ENCODE measurements at places on chromosomes 3 and 15.

DNA sequence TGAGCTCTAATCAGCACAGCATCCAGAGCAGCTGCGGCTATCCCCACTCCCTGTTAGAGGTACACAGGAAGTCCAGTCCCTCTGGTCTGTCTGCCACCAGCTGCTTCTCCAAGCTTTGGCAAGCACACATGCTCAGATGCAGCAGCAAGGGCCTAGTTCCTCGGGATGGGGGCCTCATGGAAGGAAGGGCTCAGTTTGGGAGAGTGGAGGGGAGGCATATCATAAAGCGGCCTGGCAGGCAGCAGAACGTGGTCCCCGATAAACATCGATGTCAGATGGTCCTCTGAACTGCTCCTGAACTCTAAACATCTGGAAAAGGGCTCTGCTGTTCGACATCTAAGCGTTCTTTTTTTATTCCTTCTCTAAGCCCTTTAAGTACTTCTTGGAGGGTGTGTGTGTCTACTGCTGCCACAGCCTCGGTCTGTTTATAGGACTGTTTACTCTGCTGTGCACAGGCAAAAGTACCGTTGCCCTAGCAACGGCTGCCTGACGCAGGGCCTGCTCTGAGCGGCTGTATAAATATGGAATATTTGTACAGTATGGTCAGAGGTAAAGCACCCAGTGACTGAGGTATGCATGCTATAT lies 74.6 kb downstream of the PRICKLE2 start:
- DNase-seq: no peak

- DNase-seq: no peak
These were observed 36.2 kb downstream of the GTF2E1 start for GRCh38 chr3:120778776-120779175.

GRCh38 chr3:138824114-138824506 lies 10.6 kb downstream of the PIK3CB start:
- DNase-seq: no peak

DNA sequence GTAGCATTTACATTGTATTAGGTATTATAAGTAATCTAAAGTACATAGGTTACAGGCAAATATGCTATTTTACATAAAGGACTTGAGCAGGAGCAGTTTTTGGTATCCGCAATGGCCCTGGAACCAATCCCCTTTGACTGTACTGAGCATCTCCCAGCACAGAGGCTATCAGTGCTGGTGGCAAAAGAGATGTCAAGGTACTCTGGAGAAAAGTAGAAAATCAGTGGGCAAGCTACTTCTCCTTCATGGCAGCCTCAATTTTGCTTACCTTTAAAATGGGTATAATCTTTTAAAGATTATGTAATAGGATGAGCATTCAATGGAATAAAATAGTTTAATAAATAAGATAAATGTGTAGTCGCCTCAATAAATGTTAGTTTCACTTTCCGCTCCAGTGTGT lies 56.7 kb upstream of the LMCD1 start:
- DNase-seq: no peak

DNA sequence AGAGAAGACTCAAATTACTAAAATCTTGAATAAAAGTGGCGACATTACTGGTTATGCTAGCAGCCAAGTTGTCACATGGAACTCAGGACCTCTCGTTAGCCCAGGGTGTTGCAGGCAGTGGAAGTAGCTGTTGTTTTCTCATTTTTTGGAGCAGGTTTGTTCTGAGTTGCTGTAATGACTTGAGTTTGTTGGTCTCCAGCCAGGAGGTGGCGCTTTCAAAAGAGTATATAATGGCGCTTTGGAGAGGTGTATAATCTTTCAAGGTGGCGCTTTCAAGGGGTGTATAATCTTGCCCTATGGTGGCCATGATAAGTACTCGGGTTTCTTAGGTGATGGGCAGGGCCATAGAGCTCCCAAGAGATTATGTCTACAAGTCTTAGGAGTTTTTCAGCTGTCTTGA lies 632.7 kb downstream of the NTRK3 start:
- no peak for DNase-seq

DNA sequence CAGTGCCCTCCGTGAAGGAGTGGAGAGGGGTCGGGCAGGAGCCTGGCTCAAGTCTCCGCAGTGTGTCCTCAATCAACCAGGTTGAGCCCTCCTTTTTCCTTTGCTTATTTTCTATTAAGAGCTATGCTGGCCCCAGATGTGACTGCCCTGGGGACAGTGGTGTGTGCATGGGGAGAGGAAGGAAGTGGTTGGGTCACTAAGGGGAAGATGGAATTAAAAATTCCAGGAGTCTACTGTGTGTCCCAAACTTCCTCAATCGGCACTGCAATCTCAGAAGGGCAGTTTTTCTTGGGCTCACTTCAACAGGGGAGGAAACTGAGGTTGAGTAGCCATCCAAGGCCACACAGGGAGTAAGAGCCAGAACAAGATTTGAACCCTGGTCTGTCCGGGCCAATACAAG lies 13.7 kb upstream of the GRIP2 start:
- no peak for DNase-seq

DNA sequence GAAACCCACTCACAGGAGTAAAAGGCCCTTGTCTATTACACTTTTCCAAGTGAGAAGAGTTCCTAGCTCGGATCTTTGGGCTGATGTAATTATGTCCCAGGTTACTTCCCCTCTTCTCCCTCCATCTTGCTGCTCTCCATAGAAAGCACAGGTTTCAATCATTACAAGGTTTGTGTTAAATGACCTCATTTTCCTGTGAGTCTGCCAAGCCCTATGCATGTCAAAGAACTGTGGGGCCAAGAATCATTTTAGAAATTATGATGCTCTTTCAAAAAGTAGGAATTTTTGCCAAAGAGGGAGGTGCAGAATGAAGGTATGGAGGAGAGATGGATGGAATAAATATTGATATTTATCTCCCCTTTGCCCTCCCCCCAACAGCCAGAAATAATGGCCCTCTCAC lies 129.3 kb upstream of the TPM1 start:
- DNase-seq: no peak

DNA sequence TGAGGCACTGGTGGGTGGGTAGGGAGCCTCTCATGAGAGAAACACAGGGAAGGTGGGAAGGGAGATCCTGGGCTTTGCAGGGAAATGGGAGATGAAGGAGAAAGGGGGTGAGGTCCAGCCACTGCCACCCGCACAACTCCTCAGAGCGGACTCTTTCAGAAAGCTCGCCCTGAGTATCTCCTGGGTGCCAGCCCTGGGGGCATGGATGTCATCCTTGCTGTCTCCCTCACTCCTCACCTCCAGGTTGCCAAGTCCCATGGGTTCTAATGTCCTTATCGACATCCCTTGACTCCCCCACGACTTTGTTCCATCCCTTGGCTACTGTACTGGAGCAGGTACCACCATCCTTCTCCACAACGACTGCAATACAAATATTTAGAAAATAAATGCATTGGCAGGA lies 40.9 kb downstream of the SYNM start:
- no peak for DNase-seq

DNA sequence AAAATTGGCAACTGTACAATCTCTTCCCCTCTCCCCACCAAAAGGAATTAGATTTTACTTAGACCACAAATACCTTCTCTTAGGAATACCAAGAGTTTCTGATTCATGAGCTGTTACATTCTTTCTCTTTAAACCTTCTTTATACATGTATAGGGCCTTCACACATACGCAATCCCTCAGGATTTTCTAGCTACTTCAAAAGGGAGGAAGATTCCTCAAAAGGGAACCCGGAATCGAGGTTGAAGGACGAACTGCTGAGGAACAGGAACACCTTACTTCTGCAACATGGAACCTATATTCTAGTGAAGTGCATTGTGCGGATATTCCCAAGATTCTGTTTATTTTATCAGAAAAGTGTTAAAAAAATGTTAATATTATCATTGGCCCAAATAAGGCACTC lies 52.3 kb downstream of the GABRB3 start:
- DNase-seq: no peak

GRCh38 chr3:46135475-46135874 lies 72.6 kb downstream of the CCR1 start:
- DNase-seq: no peak

GRCh38 chr15:25799906-25800700 lies 63.0 kb downstream of the ATP10A start:
- no peak for DNase-seq

DNA sequence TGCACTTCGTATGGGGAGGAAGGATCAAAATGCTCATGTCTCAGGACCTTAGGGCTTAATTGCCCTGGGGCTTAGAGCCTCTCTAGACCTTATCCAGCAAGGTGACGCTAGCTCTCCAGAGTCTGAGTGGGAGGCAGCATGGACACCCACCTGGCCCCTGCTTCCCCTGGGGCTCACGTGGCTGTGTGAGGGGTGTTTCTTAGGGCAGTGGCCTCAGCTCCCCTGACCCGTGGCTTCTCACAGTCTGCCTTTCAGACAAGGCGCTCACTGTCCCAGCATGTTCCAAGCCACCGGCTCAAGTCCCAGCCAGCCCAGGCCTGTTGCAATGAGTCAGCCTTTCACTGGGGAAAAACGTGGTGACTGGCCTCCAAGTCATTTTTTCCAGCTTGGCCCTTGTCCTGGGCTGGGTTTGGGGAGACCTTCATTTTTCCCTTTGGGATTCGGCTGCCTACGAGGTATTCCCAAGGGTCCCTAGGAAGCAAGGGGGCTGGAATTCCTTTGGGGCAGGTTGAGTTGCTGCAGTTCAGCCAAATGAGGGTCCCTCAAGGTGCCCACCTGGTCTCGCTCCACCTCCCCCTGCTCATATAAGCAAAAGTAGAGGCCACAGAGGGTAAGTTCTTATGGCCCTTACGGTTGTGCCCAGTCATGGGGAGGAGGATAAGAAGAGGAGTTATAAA lies 15.7 kb downstream of the BHLHE40 start:
- no peak for DNase-seq

GRCh38 chr3:157471064-157471463 lies 32.2 kb downstream of the VEPH1 start:
- no peak for DNase-seq

DNA sequence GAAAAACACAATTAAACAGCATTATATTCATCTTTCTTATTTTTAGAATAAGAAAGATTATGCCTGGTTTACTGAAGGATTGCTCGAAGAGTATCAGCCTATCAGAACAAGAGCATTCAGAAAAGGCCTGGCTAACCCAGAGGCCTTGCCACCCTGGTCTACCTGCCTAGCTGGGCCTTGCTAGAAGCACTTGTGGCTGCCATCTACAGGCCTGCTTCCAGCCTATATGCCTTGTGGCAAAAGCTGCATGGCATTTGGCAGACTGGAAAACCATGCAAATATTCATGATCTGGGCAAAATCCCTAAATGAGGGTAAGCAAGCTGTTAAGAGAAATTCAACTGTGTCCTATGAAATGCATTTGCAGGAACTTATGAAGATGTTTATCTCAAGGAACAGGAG lies 9.3 kb upstream of the ATP13A4 start:
- no peak for DNase-seq

- no peak for DNase-seq
These were observed 16.1 kb downstream of the LYSMD2 start for GRCh38 chr15:51721199-51721960.

DNA sequence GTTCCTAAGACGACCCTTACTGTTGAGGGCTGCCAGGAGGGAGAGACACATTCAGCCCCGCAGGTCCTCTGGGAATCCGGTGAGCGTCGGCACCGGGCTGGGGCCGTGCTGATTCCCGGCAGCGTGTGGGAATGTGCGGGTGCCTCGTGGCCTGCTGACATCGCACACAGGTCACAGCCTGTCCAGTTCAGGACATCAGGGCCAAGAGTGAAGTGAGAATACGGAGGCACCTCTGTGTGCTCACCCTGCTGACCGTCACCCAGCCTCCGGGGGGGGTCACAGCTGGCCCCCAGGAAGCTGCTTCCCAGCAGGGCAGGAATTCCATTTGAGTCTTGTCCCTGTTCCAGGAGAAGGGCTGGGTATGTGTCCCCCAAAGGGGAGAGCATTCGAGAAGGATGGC lies 53.6 kb downstream of the PGPEP1L start:
- DNase-seq: no peak

- no peak for DNase-seq
These were observed 5.8 kb upstream of the C15orf61 start for GRCh38 chr15:67515090-67515489.
